ENCODE measurements at places on chromosomes 16 and 17. TPM values are rescaled to one million over a fixed set of nuclear protein-coding genes. Genes with fewer than 3 reads are reported as not detected.

The MTSS2 gene
- 113 TPM for polyA plus RNA-seq

The EVPL gene
- not detected for polyA plus RNA-seq

DNA sequence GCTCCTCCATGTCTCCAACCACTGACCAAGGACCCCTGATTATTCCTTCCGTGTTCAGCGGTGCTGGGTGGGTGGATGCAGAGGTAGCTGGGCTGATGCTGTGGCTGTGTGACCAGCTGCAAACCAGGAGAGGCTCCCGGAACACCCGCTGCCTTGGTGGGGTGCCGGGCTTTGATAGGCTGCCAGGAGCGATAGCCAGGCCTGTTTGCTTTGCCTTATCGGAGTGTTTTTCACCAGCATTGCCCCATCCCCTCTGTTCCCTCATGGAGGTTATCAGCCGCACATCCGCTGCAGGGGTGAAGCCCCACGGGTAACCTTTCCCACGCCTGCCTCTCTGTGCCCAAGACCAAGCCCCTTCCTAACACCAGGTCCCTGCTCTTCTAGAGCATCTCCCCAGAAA is 354.3 kb downstream of the C16orf95 start:
- DNase-seq = no peak

- DNase-seq = no peak
These were observed 108.9 kb upstream of the CIBAR2 start for GRCh38 chr16:85220964-85221731.

- DNase-seq = no peak
These were observed 51.2 kb upstream of the HNF1B start for GRCh38 chr17:37796076-37796475.

GRCh38 chr17:11296994-11297393 is 56.0 kb downstream of the SHISA6 start:
- DNase-seq = no peak

DNA sequence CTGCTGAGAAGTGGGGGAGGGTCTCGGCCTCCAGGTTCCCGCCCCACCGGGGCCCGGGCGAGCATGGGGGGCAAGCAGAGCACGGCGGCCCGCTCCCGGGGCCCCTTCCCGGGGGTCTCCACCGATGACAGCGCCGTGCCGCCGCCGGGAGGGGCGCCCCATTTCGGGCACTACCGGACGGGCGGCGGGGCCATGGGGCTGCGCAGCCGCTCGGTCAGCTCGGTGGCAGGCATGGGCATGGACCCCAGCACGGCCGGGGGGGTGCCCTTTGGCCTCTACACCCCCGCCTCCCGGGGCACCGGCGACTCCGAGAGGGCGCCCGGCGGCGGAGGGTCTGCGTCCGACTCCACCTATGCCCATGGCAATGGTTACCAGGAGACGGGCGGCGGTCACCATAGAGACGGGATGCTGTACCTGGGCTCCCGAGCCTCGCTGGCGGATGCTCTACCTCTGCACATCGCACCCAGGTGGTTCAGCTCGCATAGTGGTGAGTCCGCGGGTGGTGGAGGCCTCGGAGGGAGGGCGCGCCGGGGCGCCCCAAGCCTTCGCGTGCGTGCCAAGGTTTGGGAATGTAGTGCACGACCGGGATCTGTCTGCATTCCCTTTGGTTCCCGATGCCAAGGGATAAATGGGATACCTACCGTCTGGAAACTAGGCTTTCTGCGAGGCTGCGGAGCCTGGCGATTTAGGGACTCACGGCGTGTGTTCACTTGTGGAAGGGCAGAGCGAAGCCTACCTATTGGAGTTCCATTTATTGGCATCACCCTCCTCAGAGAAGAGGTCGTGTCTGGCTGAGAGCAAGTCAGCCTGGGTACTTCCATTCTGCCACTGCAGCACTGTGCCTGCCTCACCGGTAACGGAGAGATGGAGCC is 1.0 kb downstream of the ZNRF1 start:
- peak; percentile 34 for DNase-seq

- DNase-seq = no peak
These were observed 3.9 kb downstream of the NLRC3 start for GRCh38 chr16:3573146-3573815.

- DNase-seq = no peak
These were observed 169.2 kb downstream of the LAT start for GRCh38 chr16:29154088-29154487.
